ENCODE measurements at places on chromosomes 7 and 10. TPM values are rescaled to one million over a fixed set of nuclear protein-coding genes. Genes with fewer than 3 reads are reported as not detected.

DNA sequence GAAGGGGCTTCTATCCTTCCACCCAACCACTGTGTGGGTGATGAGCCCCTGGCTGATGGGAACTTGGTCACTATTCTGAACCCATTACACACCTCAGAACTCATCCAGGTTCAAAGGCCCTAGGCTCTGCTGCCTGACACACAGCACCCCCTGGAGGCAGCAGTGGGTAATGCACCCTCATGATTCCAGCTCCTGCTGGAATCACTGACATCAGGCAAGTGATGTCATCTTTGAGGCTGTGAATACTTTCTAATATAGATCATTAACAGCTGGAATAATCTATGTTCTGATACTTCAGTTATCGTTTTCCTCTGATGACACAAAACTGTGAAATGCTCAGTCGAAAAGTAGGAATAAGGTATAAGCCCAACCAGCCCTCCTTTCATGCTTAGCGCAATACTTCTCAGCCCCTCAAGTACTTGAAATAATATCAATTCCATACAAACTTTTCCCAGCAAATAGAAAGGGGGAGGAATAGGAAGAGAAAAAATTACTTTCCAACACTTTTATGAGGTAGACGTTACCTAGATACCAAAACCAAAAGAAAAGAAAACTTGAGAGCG is 7.5 kb upstream of the RBP3 start:
- DNase-seq = no peak

Gene TMEM139
- total RNA-seq = not detected

DNA sequence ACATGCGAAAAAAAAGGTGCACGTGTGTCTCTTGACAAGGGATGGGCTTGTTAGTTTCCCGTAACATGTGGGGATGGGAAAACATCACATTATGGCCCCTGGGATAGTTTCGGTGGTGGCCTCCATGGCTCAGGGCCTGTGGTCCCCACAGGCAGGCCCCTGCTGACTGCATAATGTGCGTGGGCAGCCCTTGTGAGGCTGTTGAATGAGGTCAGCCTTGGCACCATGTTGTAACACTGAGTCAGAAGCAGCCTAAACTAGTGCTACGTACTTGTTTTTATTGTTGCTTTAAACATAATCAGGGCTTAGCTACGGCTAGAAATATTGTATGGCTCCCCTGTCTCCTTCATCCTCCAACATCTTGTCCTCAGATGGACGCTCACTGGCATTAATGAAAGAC is 80.6 kb downstream of the BEND7 start:
- no peak for DNase-seq

Gene ATOH7
- not detected for total RNA-seq

GRCh38 chr7:55160539-55160938 is 141.7 kb downstream of the EGFR start:
- peak; percentile 8 for DNase-seq

Data from pulmonary artery endothelial cell (primary cell).